Stimulated activated CD4-positive, alpha-beta T cell treated with anti-CD3 and anti-CD28 coated beads, Interleukin-2, amount 100 ng/mL, for 48 hours (primary cell): ENCODE measurements at places on chromosomes 5 and 9.
A peak's percentile ranks its signal among the peaks of the same experiment; 100 is the strongest.

DNA sequence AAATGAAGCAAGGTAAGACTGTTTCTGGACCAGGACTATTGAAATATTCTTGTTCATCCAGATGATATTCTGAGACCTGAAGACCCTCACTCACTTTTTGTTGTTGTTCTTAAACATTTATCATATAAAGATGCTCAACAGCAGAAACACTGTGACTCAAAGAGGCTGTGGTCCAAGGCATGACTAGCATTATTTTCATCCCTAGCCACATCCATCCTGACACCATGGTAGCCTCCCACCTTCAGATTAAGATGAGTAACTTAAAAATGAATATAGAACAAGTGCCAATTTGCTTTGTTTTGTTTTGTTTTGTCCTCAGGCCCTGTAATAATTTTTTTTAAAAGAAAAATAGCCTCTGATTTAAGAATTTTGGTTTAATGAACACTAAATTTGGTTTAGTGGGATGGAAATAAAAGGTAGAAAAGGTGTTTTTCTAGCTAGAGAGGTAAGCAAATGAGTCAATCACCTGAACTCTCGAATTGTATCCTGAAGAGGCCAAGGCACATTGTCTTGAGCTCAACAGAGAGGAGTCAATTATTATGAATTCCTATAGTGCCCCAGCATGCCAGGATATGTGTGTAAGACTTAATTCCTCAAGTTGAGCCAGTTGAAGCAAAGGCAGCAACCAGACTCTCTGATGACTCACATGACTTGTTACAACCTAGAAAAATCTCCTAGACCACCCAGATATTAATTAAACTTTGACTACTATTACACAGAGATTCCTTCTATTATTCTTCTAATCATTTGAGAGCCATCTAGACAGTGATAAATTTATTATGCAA lies 380.1 kb upstream of the TUSC1 start:
- no peak for DNase-seq

DNA sequence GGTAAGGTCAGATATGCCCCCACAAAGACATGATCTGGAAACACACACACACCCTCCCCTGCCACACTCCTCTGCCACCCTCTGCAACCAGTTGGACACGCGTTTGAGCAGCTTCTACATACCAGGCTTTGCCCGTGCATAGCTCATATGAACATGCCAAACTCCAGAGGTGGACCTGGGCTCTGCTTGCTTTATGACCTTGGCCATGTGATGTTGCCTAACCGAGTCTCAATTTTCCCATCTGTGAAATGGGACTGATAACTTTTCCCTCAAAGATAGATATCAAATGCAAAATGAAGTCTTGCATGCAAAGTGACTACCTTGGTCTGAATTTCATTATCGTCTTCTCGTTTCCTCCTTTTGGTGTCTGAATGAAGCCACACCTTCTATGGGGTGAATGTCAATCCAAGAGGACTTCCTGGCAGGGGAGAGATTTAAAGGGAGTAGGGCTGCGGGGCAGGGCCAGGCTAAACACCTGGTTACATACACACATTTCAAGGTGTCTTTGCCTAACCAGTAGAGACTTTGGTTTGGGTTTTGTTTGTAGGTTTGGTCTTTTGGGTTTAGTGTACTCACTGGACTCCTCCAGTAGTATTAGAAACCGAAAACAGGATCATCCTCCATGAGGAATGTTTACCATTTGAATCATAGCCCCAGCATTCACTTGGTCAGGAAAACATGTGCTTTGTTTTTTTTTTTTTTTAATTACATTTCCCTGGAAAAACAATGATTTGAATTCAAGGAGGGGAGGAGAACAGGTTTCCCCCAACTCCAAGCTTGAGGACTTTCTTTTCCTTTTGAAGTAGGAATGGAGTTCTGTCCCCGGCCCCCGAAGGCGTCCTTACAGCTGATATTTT lies 63.2 kb downstream of the COL27A1 start:
- DNase-seq, result no peak

DNA sequence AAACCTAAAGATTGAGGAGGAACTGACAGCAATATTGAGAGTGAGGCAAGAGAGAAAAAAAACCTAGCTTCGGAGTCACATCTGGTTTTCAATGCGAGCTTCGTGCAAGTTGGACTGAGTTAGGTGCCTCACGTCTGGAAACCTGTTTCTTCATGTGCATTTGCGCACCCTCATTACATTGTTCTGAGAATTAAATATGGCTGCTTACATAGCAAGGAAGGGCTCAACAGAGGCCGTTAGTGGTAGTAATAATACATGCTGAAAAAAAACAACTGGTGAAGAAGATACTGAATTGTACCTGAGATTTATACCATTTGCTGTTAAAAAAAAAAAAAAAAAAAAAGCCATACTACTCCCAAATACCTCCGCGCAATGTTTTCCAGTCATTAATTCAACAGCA lies 18.6 kb downstream of the DNAJA1 start:
- DNase-seq, result no peak

DNA sequence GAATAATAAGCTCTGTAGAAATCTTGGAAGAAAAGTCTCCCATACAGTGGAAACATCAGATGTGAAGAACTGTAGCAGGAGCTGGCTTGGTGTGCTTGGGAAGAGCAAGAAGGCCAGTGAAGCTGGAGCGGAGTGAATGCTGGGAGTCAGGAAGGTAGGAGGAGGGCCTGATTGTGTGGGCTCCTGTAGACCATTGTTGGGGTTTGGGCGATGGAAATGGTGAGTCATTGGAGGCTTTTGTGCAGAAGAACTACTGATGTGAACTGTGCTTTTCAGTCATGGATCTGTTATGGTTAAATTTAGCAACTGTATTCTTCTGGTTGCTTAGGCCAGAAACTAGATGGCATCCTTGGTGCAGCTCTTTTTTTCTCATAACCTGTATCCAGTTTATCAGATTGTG lies 2.3 kb downstream of the ICE1 start:
- DNase-seq, result no peak

GRCh38 chr9:131678499-131679111 lies 61.3 kb downstream of the RAPGEF1 start:
- peak; percentile 64 for DNase-seq

DNA sequence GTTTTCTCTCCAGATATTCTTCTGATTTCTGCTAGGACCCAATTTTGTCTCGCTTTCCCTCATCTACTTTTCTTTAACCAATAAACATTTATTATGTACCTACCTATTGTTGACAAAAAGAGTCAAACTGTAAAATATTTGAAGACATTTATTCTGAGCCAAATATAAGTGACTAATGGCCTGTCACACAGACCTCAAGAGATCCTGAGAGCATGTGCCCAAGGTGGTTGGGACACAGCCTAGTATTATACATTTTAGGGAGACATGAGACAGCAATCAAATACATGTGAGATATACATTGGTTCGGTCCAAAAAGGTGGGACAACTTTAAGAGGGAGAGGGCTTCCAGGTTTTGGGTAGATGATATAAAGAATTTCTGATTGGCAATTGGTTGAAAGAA lies 191.8 kb downstream of the NXNL2 start:
- DNase-seq, result no peak

DNA sequence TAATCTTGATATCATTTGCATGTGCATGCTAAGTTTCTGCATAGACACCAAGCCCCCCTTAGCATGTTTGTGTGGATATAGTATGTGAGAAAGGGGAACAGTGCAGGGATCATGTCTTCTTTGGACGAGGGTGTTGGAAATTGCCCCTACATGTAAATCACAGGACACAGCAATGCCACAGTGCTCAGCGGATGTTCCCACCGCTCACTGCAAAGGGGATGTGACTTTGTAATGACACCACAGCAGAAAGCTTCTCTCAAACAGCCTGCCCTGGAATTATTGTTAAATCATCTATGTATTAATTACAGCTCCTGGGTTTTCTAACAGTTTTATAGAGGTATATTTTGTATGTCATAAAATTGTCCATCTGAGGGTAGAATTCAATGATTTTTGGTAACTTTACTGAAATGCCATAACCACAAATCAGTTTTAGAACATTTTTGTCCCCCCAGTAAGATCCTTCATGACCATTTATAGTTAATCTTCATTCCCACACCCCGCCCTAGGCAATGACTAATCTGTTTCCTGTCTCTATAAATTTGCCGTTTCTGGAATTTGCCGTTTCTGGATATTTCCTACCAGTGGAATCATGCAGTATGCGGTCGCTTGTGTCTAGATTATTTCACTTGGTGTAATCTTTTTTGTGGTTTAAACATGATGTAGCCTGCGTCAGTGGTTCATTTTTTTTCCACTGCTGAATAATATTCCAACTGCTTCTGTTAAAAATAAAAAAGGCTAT lies 648.5 kb upstream of the WWC1 start:
- no peak for DNase-seq

GRCh38 chr5:82910491-82910890 lies 166.7 kb downstream of the TMEM167A start:
- no peak for DNase-seq

DNA sequence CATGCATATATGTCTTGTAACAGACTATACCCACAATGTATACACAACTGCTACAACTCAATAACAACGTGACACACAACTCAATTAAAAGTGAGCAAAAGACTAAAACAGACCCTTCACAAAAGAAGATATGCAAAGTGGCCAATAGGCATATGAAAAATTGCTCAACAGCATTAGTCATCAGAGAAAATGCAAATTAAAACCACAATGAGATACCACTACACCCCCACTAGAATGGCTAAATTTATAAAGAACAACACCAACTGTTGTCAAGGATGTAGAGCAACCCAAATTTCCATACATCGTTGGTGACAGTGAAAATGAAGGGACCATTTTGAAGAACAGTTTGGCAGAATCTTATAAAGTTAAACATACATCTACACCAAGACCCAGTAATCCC lies 38.9 kb downstream of the GABRB2 start:
- DNase-seq, result no peak

GRCh38 chr9:18542837-18543405 lies 69.0 kb downstream of the ADAMTSL1 start:
- no peak for DNase-seq

- no peak for DNase-seq
These were observed 30.2 kb downstream of the EFNA5 start for GRCh38 chr5:107640568-107640967.

DNA sequence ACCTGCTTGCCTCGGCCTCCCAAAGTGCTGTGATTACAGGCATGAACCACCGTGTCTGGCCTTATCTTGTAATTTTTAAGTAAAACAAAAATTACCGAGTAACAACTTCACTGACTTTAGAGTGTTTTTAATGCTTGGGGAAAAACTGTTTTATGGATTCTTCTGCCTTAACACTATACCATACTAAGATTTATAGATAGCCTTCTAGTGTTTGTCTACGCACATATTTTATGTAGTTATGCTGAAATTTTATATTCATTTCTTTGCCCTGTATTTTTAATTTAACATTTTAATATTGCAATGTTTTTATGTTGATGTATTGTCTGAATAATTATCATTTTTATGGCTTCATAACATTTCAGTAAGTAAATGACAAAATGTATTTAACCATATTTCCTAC lies 96.4 kb upstream of the FTMT start:
- DNase-seq, result no peak

DNA sequence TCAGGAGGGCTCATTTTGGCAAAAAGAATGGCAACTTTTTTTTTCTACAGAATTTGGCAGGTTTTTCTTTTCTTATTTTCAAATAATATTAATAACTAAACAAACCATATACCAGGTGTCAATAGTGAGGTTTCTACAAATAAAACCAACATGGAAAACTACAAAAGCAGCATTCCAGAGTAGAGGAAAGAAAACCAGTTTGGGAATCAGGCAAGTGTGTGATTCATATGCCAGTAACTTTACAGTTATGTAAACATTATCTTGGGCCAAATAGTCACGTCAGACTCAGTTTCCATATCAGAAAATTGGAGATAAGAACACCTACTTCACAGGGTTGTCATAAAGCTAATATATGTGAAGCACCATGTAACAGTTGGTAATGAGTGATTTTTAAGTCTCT lies 51.7 kb downstream of the FBXW11 start:
- no peak for DNase-seq

DNA sequence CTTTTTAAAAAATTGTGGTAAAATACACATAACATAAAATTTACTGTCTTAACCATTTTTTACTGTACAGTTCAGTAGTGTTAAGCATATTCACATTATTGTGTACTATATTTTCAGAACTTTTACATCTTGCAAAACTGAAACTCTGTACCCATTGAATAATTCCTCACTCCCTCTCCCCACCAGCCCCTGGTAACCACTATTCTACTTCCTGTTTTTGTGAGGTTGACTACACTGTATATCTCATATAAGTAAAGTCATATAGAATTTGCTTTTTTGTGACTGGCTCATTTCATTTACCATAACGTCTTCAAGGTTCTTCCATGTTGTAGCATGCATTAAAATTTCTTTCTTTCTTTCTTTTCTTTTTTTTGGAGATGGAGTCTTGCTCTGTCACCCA lies 87.0 kb downstream of the LNPEP start:
- DNase-seq, result no peak

DNA sequence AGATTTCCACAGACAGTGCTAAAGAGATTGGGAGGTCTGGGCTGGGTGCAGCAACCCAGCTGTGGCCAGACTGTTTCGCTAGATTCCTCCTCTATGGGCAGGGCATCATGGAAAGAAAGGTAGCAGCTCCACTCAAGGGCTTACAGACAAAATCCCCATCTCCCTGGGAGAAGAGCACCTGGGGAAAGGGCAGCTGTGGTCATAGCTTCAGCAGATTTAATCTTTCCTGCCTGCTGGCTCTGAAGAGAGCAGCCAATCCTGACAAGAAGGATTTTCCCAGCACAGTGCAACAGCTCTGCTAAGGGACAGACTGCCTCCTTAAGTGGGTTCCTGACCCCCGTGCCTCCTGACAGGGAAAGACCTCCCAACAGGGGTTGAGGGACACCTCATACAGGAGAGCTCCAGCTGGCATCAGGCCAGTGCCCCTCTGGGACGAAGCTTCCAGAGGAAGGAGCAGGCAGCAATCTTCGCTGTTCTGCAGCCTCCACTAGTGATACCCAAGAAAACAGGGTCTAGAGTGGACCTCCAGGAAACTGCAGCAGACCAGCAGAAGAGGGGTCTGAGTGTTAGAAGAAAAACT lies 1379.3 kb upstream of the ACO1 start:
- DNase-seq, result no peak

DNA sequence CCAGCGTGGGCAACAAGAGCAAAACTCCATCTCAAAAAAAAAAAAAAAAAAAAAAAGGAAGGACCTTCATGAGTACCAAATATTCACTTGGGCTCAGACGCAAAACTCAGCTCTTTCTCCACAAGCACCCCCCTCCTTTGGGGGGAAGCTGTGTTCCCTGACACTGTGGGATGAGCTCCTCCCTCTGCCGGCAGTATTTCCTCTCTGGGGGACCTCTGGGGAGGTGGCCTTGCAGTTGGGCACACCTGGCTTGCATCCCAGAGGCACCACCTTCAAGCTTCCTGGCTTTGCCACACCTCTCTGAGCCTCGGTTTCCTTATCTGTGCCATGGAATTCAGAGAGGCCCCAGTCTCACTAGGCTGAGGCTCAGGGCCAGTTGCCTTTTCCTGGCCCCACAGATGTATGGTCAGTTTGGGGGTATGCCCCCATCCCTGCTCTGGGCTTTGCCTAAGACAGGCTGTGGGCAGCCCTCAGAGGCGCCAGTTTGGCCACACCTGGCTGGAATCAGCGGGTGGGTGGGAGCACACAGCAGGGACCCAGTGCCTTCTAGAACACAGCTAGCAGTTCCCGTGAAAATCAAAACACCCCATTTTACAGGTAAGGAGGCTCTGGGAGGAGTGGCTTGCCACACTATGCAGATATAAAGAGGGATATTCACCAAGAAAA lies 157.5 kb upstream of the IER5L start:
- DNase-seq, result no peak
